ENCODE measurements at places on chromosomes 4 and X. TPM values are rescaled to one million over a fixed set of nuclear protein-coding genes. Genes with fewer than 3 reads are reported as not detected.
A peak's percentile ranks its signal among the peaks of the same experiment; 100 is the strongest.

Gene CCNA2
- total RNA-seq, result 2.6 TPM

Gene JCHAIN
- total RNA-seq, result 260 TPM

DNA sequence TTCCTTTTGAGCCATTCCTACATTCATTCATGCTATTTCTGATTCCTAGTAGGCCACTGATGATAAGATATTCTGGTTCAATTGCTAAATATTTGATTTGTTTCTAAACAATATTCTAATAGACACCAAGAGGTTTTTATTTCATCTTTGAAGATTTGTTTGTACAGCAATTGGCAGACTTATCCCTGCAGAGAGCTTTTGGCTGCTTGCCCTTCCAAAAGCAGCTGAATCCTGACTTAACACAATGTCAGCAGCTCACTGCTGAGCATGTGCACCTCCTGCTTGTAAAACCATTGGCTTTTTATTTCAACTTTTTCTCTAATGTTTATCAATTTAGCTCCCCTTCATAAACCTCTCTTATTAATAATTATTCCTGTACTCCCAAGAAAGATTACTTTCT, 45.3 kb downstream of the MMRN1 start:
- DNase-seq, result no peak
- no peak overlapping the region for H3K4me3 ChIP-seq
- H3K4me1 ChIP-seq, result no peaks in the 10 kb centered on the region

DNA sequence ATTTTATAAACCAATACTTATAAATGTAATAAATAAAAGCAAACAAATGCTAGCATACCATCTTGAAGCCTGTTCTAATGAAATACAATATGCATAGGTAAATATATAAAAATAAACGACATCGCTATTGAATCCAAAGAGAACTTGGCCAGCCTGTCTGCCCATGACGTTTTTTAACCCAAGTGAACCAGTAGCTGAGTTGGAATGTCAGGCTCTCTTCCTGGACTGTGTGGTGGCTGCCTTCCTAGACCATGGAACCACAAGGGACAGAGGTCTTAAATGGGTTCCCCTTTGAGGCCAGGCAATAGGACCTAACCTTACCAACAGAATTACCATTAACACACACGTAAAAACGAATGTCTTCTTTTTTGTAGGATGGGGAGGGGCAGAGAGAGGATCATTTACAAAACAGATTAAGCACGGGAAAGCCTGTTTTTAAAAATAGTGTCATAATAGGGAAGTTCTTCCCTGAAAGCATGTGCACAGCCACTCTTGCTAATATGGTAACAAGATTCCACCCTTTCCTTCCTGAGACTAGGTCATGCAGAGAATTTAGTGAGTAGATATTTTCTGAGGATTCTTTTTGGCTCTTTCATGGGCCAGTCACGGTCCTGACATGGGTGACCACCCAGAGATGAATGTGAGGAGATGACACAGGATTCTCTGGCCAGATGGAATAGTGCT, 69.4 kb upstream of the ACSL1 start:
- no peak overlapping the region for H3K4me3 ChIP-seq
- peaks cover 51% of the 10 kb centered on the region for H3K4me1 ChIP-seq
- peak overlapping the region; percentile 72 for H3K27ac ChIP-seq
- no peak for DNase-seq
- H3K27me3 ChIP-seq, result peaks cover 26% of the 10 kb centered on the region
- H3K36me3 ChIP-seq, result no peaks in the 10 kb centered on the region

DNA sequence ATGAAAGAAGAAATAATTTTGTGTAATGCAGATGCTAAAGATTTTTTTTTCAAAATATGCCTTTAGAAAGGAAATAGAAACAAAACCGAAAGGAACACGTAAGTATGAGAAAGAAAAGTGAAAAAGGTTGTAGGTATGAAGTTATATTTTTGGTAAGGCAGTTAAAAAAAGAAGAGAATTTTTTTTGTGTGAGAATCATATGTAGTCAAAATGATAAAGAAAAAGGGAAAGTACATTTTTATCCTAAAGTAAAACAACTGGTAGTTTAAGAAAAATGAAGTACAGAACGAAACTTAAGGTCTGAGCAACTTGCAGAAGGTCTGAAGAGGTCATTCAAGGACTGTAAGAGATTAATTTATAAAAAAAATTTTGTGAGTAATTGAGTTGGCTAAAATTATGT, 164.0 kb upstream of the TRAM1L1 start:
- no peaks in the 10 kb centered on the region for H3K4me1 ChIP-seq
- DNase-seq, result no peak
- H3K27me3 ChIP-seq, result no peaks in the 10 kb centered on the region
- H3K27ac ChIP-seq, result no peak overlapping the region
- no peaks in the 10 kb centered on the region for H3K36me3 ChIP-seq

- no peak for DNase-seq
- H3K4me1 ChIP-seq, result no peaks in the 10 kb centered on the region
- no peaks in the 10 kb centered on the region for H3K36me3 ChIP-seq
- no peak overlapping the region for H3K4me3 ChIP-seq
- no peaks in the 10 kb centered on the region for H3K27me3 ChIP-seq
These were observed 40.7 kb downstream of the CDS1 start for GRCh38 chr4:84623661-84624060.

- no peaks in the 10 kb centered on the region for H3K36me3 ChIP-seq
- H3K4me3 ChIP-seq, result no peak overlapping the region
- DNase-seq, result no peak
- no peaks in the 10 kb centered on the region for H3K4me1 ChIP-seq
These were observed 46.4 kb upstream of the PARM1 start for GRCh38 chr4:74886484-74886883.
